ENCODE measurements at places on chromosomes 6 and 20.

- no peak for DNase-seq
Measured at GRCh38 chr6:126618639-126619343, 278.9 kb downstream of the CENPW start.

DNA sequence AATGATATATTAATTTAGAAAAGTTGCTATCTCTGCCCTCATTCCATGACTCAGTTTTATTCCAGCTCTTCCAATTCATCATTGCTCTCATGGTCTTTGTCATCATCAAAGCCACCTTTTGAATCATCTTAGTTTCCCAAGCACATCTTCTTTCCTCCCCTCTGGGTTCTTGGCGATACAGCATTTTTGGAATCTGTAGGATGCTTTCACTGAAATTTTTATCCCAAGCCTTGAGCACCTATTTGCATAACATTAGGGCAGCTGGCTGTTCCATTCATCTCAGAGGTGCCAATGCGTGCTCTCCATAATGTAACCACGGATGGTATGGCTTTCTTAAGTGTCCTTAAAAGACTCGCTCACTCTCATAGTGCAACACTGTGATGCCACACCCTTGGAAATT, 100.4 kb downstream of the SNX5 start:
- DNase-seq: no peak

DNA sequence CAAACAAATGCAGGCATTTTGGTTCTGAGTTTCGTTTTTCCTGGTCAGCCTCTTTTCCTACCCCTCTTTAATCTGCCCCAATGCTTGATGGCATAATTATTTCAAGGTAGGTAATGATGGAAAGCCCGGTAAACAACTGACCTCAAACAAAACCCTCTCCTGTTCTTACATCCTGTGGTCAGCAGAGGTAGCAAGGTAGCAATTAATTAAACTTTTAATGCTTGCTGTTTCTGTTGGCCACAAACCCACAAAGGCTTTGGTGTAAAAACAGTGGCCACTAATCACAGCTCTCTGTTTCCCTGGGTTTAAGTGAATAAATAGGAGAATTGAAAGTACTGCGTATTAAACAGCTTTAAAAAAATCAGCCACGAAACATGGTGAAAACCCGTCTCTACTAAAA, 261.5 kb upstream of the SOX4 start:
- no peak for DNase-seq

DNA sequence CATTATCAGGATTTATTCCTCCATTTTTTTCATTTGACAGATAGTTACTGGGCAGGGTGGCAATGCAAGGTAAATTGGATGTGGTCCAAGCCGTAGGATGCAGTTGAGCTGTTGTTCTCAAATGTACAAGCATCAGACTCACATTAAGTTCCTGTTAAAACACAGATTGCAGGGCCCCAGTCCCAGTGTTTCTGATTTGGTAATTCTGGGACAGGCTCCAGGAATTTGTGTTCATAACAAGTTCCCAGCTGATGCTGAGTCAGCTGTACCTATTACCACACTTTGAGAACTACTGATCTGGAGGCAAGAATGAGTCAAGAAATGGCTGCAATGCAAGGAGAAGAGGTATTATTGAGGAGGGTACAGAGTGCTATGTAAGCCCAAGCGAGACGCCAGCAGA, 11.7 kb downstream of the TMEM244 start:
- no peak for DNase-seq

GRCh38 chr20:14142964-14143627, 147.8 kb downstream of the MACROD2 start:
- peak; percentile 7 for DNase-seq

DNA sequence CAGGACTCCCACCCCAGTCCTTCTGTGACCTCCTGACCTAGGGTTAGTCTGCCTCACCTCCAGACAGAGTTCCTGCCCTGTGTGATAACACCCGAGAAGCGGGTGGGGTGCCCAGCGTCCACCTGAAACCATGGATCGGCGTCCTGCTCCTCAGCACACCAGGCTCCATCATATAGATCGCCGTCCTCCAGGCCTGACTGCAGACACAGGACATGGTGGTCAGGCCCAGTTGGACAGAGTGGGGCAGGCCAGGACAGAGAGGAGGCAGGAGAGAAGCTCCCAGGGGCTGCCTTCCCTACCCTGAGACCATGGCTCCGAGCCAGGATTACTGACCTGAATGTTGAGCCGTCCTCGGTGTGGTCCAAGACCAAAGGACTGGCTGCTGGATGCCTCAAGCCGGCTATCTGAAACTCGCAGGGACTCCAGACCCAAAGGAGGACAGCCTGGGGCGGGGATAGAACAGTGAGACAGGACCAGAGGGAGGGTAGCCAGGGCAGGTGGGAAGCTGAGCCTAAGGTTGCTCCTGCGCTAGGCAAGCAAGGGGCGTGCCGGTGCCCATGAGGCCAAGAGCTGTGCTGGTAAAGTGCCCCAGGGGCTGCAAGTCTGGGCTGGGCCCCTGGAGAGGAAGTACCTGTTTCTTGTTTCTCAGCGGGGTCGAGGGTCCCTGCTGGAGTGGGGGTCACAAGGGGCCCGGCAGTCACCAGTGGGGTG, 2.2 kb downstream of the CPXM1 start:
- DNase-seq: no peak
